Stimulated activated CD8-positive, alpha-beta memory T cell treated with anti-CD3 and anti-CD28 coated beads, Interleukin-4, amount 100 ng/mL, for 1 hour (primary cell): ENCODE measurements at places on chromosomes 4 and X.
A peak's percentile ranks its signal among the peaks of the same experiment; 100 is the strongest.

- DNase-seq: no peak
Measured at GRCh38 chr4:104868533-104868932, 278.1 kb upstream of the TET2 start.

DNA sequence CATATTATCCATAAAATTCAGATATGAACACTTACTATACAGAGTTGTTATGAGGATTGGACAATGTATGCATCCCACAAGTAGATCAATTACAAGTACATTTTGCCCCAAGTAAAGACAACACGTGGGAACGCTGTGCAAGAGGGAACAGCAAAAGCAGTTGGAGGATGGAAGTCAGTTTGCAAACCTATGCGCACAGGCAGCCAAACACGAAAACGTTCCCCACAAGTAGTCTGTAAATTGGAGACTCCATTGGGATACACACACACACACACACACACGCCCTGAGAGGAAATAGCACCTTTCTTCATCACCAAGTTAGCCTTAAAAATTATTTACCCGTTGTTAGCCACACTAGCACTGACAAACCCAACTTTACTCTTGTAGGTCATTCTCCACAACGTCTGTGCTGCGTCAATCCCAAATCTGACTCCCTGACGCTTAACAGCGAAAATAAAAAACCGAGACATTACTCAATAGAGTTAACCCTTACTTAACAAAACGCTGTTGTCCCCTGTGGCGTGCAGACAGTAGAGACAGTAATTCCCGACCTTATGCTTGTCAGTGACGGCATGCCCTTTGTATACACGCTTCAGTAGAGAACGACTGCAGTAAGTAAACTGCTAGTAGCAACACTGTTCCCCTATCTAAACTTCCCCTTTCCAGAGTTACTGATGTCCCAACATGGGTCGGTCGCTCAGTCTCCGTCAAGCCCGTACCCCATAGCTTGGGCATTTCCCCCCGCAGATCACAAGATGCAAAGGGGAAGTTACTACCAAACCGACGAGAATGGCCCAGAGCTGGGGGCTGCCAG is 730 bp downstream of the MANBA start:
- DNase-seq: peak; percentile 12

DNA sequence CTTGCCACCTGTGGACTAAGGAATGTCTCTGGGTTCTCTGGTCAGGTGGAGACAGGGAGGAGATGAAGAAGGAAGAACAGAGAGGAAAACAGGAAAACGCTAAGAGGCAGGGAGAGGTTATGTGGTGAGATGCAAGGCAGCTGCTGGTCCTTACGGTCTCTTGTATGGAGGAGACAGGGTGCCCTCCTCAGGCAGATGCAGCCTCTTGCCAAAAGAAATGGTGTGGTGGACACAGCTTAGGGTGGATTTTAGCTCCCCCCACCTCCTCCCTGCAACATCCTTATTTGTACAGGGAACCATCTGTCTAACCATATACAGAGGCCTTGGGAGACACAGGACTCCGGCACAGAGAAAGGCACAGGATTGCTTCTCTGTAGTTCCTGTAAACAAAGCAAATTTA is 9.7 kb downstream of the OCIAD2 start:
- no peak for DNase-seq

DNA sequence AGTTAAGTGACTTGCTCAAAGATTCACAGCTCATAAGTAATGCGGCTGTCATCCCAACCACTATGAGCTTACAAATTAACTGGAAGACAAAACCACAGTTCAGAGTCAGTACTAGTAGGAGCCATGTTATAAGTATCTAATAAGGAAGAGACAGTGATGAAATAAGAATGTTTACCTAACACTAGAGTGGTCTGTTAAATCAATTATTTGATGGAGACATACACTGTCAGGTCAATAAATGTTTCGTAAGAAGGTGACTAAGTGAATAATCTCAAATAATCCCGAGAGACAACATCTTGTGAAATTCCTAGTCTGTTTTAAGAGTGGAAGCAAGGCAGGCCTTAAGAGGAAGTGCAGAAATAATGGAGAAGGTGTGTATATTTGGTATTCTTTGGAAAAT is 25.8 kb upstream of the AMELX start:
- no peak for DNase-seq

GRCh38 chr4:76301068-76301774 is 5.3 kb upstream of the STBD1 start:
- no peak for DNase-seq

- no peak for DNase-seq
Measured at GRCh38 chr4:142815834-142816233, 30.3 kb downstream of the INPP4B start.

DNA sequence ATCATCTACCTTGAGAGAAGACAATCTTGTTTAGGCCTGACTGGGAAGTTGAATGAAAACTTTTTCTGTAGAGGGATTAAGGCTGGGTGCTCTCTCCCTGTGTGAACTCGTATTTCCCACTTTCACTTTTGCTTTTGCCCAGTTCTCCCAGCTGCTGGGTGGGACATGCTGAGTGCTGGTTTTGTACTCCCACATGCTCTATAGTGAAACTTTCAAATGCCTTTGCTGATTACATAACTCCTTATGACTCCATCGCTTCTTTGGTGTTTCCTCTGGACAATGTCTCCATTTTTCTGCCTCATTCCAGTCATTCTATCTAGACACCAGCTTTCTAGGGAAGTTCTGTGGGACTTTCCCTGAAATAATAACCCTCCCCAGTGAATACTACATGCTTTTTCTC is 100.5 kb downstream of the CLNK start:
- no peak for DNase-seq

DNA sequence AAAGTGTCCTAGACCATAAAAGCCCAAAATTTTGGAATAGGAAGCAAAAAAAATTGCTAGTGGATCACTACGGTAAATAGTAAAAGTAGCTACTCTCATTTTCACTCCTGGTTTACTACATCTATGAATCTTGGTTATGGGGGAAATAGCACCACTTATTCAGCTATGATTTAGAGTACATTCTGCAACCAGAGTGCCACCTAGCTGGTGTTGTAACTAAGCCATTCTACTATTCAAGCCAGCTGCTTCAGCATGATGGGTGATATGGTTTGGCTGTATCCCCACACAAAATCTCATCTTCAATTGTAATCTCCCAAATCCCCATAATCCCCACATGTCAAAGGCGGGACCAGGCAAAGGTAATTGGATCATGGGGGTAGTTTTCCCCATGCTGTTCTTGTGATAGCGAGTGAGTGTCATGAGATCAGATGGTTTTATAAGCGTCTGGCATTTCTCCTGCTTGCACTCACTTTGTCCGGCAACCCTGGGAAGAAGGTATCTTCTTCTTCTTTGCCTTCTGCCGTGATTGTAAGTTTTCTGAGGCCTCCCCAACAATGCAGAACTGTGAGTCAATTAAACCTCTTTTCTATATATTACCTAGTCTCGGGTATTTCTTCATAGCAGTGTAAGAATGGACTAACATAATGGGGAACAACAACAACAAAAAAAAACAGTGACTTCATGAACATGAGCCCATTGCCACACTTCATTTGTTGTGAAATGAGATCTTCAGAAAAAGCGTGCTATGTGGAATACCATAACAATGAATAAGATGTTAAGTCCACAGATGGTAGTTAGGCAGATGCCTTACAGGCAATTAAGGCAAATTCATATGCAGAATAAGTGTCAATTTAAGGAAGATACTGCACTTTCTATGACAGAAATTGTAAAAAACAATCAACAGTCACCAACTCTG is 280.1 kb downstream of the PABPC4L start:
- no peak for DNase-seq

GRCh38 chr4:125440814-125441213 is 126.1 kb downstream of the FAT4 start:
- DNase-seq: no peak

DNA sequence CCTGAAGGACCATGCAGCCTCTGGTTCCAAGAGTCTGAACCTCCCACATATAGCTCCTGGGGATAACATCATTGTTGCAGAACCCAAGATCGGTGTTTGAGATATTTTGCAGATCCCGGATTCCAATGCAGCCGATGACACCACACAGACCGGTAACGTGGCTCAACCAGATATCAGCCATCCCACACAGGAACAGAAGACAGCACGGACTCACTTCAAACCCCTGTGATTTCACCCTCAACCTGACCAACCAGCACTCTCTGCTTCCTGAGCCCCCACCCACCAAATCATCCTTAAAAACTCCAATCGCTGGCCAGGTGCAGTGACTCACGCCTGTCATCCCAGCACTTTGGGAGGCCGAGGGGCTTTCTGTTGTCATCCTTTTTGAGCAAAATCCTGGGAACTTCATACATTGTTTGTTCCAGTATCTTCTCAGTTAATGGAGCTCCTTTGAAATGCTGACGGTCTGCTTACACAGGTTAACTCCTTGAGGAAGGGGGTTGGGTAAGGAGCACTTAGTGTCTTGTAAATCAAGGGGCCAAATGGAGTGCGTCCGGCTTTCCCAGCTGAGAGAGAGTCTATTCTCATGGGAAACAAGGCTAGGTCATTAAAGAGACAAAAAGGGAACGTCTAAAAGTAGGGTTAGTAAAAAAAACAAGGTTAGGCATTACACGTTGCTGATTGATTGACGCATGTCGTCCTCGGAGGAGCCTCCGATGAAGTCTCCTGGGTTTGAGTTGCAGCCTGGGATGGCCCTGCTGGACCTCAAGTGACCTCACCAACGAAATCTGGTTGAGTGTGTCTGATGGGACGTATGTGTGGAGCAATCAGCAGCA is 230.4 kb downstream of the CRLF2 start:
- DNase-seq: no peak

GRCh38 chr4:169658975-169659715 is 38.8 kb downstream of the CLCN3 start:
- no peak for DNase-seq

DNA sequence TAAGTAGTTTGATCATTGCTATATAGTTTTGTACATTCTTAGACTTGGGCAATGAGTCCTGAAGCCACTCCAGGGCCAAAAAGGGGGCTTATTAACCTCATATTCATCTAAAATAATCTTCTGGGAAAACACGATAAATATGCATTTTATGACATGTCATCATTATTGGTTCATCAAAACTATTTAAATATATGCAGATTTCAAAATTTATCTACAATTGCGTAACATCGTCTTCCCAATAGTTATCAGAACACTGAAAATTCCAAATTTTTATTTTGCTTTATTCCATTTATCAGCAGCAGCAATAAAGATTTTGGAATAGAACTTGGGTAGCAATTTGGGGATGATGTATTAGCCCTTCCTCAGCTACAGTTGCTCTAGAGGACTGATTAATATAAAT is 550.0 kb downstream of the IQCM start:
- no peak for DNase-seq

DNA sequence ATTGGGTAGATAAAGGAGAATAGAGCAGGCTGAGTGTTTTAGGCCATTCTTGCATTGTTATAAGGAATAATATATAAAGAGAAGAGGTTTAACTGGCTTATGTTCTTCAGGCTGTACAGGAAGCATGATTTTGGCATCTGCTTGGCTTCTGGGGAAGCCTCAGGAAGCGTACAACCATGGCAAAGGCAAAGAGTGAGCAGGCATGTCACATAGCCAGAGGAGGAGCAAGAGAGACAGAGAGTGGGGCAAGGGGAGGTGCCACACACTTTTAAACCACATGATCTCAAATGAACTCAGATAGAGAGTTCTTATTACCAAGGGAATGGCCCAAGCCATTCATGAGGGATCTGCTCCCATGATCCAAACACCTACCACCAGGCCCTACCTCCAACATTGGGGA is 4.4 kb upstream of the METTL14 start:
- DNase-seq: no peak
